Karpas-422 (cell line): ENCODE measurements at places on chromosomes 6 and 20. TPM values are rescaled to one million over a fixed set of nuclear protein-coding genes. Genes with fewer than 3 reads are reported as not detected.

The APOM gene
- 6.7 and 7.6 TPM in 2 replicates for total RNA-seq

The PSMB9 gene
- total RNA-seq: 185 and 284 TPM in 2 replicates

The VNN1 gene
- not detected in 2 replicates for total RNA-seq

The PDCD2 gene
- total RNA-seq: 167 and 222 TPM in 2 replicates
